ENCODE measurements at places on chromosomes 7 and 10. TPM values are rescaled to one million over a fixed set of nuclear protein-coding genes. Genes with fewer than 3 reads are reported as not detected.

The UPP1 gene
- 76.1 TPM for total RNA-seq

The NPSR1 gene
- not detected for total RNA-seq

The PPP1R3A gene
- total RNA-seq: not detected

- no peak for DNase-seq
These were observed 47.7 kb downstream of the CDK6 start for GRCh38 chr7:92788559-92789183.
